ENCODE measurements at places on chromosomes 5 and 9.

- no peak for DNase-seq
Measured at GRCh38 chr9:784202-784601, 57.3 kb upstream of the DMRT1 start.

DNA sequence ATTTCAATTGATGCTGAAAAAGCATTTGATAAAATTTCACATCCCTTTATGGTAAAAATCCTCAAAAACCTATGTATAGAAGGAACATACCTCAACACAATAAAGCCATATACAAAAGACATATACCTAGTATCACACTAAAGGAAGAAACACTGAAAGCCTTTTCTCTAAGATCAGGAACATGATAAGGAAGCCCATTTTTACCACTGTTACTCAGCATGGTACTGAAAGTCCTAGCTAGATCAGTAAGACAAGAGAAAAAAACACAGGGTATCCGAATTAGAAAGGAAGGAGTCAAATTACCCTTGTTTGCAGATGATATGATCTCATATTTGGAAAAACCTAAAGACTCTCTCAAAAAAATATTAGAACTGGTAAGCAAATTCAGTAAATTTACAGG is 350.2 kb upstream of the PDE4D start:
- no peak for DNase-seq

- no peak for DNase-seq
Measured at GRCh38 chr5:65708145-65708544, 13.8 kb downstream of the SGTB start.

DNA sequence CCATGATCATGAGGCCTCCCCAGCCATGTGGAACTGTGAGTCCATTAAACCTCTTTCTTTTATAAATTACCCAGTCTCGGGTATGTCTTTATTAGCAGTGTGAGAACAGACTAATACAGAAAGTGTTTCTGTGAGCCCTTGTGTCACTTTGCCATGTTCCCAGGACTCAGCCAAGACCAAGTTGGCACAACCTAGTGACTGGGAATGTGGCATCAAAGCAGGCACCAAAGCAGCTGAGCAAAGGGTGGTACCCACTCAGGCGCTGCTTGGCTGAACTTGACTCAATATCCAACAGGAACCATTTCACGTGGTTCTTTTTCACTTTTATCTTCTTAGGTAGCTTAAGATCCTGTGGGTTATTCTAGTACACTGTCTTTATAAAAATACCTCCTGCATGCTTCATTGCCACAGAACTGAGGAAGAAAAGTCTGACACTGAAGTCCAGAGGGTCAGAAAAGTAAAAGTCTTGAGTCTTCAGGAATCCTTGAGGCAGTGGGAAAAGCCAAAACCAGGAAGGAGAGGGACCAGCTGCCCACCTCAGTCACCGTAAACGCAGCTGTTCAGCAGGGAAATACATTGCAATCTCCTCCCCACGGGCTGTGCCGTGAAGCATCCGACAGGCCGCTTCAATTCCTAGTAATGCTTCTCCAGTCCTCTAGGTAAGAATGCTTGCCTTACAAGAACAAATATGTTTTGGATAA is 90.5 kb upstream of the RETREG1 start:
- no peak for DNase-seq

- no peak for DNase-seq
Measured at GRCh38 chr9:121901616-121902015, 191.5 kb downstream of the TTLL11 start.

DNA sequence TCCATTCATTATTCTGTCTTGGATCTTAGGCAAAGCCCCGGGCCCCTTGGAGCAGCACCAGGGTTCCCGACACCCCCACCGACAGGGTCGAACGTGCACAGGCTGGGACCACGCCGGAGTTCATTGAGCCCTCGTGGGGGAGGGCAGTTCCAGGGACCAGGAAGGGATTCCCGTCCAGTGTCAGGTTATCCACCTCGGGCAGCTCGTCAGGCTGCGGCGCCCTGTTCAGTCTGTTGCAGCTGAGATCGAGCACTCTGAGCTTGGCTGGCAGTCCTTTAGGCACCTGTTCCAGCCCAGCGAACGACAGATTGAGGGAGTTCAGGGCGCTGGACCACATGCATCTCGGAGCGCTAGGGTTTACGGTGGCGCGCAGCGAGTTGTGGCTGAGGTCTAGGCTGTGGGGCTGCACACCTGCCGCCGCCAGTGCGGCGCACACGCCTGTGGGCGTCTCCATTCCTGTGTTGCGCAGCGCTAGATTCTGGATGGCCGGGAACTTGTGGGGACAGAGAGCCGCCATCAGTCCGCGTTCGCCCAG is 1.1 kb downstream of the CD14 start:
- DNase-seq: no peak

DNA sequence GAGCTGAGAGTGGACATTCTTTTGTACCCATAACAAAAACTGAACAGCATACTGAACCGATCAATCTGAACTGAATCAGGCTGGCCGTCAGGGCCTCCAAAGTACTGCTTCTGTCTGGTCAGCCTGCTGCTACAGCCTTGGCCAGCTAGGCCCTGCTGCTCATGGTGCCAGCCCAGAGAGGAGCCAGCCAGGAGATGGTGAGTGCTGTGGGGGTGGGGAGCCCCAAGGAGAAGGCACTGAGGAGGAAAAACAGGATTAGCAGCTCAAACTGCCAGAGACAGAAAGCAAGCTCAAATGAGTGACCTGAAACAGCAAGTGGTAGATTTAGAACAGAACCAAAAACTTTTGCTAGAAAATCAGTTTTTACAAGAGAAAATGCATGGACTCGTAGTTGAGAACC is 23.9 kb downstream of the SRP19 start:
- no peak for DNase-seq

Measured in upper lobe of right lung (tissue), 1 donor.